ENCODE measurements at places on chromosomes 11 and 22. TPM values are rescaled to one million over a fixed set of nuclear protein-coding genes. Genes with fewer than 3 reads are reported as not detected.

The SEC14L2 gene
- total RNA-seq: 6.0 TPM

The TRIM48 gene
- total RNA-seq: not detected

DNA sequence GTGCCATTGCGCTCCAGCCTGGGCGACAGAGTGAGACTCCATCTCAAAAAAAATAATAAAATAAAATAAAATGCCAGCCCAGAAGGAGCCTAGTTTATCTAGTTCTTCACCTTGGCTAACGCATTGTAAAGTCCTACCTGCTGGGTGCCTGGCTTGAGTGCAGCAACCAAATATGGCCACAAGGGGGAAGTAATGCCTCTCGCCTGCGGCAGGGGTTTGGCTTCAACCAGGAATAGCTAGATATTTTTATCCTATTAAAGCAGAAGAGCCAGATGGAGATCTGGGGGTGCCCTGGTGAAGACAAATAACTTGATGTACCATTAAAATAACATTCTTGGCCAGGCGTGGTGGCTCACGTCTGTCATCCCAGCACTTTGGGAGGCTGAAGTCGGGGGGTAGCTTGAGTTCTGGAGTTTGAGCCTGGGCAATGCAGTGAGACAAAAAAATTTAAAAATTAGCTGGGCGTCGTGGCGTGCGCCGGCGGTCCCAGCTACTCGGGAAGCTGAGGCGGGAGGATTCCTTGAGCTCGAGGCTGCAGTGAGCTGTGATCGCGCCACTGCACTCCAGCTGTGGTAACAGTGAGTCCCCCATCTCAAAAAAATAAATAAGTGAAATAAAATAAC lies 20.6 kb upstream of the PLEKHB1 start:
- no peak overlapping the region for H3K27ac ChIP-seq
- no peaks in the 10 kb centered on the region for H3K27me3 ChIP-seq
- H3K4me3 ChIP-seq: no peak overlapping the region
- H3K4me1 ChIP-seq: no peaks in the 10 kb centered on the region

DNA sequence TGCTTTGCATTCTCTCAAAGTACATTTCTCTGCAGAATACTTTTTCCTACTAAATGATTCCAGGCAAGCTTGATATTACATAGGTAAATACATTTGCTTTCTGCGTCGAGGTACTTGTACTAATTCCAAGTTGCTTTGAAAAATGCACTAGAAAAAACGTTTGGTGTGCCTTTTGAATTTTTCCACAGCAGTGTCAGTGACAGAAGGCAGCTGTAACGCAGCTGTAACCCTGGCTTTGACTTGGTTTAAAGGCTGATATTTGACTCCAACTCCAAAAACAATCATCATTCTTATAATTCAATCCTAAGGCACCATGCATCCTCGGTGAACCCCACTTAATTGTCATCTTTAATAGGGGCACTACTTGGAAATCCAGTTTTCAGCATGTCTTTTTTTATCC lies 125.0 kb downstream of the MAML2 start:
- no peak overlapping the region for H3K4me3 ChIP-seq
- no peak for DNase-seq
- no peaks in the 10 kb centered on the region for H3K36me3 ChIP-seq
- peaks cover 95% of the 10 kb centered on the region for H3K4me1 ChIP-seq
- no peak overlapping the region for H3K27ac ChIP-seq
